ENCODE measurements at places on chromosomes 1 and 21. TPM values are rescaled to one million over a fixed set of nuclear protein-coding genes. Genes with fewer than 3 reads are reported as not detected.
A peak's percentile ranks its signal among the peaks of the same experiment; 100 is the strongest.

GRCh38 chr1:204563307-204563706 lies 47.1 kb downstream of the MDM4 start:
- DNase-seq: no peak

DNA sequence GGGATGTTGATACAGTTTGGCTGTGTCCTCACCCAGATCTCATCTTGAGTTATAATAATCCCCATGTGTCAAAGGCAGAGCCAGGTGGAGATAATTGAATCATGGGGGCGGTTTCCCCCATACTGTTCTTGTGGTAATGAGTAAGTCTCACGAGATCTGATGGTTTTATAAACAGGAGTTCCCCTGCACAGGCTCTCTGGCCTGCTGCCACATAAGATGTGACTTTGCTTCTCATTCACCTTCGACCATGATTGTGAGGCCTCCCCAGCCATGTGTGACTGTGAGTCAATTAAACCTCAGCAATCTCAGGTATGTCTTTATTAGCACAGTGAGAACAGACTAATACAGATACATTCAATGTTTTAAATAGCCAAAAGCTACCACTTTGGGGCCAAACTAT lies 41.1 kb downstream of the SLC35F3 start:
- no peak for DNase-seq

DNA sequence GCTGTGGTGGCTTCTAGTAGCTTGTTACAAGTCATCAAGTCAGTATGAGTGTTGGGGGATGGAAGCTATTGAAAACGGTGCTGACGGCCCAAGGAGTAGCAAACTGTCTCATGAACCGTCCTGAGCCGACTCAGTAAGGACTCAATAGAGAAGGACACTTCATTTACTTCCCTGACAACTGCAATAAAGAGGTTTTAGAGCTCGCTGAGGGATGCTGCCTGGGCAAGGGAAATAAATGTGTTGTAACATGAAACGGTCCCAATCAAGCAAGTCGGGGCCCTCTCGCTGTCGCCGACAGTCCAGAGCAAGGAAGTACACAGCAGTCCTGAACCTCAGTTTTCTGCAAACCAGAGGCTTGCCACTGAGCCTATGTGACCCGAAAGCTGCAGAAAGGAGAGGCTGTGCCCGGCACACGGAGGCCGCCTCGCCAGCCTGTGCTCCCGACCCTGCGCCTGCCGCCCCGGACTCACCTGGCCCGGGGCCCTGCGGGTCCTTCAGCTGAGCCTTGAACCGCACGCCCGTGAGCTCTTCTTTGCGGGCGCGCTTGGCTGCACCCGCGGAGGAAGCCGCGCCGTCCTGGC lies 423 bp downstream of the URB1 start:
- DNase-seq: no peak

GRCh38 chr1:203763505-203763904 lies 1.5 kb upstream of the LAX1 start:
- no peak for DNase-seq

The TMIGD3 gene
- 9.5 TPM for total RNA-seq

- DNase-seq: no peak
Observed at GRCh38 chr21:34132926-34133325, 59.5 kb downstream of the MRPS6 start.

DNA sequence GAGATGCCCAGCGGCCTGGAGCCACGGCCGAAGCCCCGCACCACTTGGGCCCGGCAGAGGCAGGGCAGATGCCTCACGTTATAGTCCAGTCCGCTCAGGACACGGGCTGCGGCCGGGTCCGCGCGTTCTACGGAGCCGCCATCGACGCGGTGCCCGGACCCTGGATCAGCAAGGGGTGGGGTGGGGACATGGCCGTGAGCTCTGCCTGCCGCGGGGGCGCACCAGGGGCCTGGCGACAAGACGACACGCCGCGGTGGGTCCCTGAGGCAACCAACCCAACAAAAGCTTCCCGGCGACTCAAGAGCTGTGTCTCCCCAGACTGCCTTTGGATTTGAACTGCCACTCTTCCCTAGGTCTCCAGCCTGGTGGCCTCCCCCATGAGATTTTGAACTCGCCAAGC lies 211.4 kb upstream of the GREM2 start:
- no peak for DNase-seq

DNA sequence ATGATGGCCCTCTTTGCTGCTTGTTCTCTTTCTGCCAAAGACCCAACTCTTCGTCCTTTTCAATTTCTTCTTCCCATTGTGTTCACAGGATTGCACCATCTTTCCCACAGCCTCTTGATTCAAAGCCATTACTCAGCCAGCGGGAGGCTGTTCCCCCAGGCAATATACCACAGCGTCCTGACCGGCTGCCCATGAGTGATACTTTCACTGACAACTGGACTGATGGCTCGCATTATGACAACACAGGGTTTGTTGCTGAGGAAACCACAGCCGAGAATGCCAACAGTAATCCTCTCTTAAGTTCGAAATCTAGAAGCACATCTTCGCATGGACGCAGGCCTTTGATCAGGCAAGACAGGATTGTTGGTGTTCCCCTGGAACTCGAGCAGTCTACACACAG lies 167.4 kb downstream of the LRRC40 start:
- no peak for DNase-seq

GRCh38 chr1:18710002-18710401 lies 79.4 kb downstream of the PAX7 start:
- DNase-seq: no peak

DNA sequence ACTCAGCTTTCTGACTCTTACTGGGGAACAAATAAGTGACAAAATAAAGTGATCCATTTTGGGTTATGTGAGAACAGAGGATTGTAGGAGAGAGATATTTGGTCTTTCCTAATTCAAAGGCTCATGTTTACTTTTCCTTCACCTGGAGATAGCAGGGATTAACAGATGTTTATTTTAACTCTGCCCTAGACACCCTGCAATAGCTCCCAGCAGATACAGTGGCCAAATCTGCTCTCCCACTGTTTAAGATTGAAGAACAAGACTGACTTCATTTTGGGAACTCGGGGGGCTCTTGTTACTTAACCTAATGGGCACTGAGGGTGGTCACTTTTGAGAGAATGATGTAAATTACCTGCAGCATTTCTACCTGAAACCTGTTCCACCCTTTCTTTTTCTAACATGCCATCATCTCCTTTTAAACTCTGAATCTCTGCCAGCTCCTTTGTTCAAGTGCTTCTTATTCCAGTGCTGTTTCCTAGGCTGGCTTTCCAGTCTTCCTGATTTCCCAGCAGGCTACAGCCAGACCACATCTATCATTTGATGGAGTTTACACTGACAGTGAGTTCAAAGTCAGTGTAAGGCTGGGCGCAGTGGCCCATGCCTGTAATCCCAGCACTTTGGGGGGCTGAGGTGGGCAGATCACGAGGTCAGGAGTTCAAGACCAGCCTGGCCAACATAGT lies 90.0 kb downstream of the SELENOF start:
- no peak for DNase-seq

DNA sequence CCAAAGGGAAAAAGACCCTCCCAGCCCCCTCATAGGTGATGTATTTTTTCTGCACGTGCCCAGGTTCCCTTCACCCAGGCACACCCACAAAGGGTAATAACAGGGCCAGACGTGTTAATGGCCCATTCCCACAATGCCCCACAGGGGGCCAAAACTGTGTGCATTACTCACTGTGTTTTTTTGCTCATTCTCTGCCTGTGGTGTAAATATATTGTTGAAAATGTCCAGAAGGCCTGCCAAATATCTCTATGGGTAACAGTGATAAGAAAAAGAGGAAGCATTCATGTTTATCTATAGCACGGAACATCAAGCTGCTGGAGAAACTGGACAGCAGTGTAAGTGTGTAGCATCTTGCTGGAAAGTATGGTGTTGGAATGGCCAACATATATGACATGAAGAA lies 21.9 kb downstream of the RHEX start:
- no peak for DNase-seq

DNA sequence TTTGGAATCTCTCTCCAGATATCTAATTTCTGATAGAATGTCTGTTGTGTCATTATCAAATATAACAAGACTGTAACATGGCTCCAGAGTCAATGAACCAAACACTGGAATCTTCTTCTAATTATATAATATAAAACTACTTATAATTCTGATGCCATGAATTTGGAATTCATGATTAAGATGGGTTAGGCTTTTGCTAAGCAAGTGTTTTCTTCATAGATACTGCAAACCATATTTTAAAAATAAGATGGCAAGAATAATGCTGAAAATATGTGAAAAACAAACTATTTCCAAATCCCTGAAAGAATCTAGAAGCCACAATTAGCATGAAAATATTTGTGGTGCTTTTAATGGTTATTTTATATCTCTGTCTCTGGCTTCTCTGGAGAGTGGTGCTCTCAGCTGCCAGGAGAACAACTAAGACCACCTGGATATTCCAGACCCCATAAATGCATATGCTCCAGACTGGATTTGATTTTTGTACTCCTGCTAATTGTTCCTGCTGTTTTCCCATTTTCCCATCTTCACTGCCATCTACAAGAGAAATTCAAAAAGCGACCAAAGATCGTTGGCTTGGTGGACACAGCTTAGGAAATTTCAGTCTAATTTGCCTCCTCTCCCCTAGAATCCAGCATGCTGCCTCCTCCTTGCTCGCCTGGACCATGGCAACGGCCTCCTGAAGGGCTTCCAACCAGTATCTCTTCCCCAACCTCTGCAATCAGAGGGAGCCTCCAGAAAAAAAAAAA lies 418.9 kb downstream of the SETD4 start:
- DNase-seq: no peak

DNA sequence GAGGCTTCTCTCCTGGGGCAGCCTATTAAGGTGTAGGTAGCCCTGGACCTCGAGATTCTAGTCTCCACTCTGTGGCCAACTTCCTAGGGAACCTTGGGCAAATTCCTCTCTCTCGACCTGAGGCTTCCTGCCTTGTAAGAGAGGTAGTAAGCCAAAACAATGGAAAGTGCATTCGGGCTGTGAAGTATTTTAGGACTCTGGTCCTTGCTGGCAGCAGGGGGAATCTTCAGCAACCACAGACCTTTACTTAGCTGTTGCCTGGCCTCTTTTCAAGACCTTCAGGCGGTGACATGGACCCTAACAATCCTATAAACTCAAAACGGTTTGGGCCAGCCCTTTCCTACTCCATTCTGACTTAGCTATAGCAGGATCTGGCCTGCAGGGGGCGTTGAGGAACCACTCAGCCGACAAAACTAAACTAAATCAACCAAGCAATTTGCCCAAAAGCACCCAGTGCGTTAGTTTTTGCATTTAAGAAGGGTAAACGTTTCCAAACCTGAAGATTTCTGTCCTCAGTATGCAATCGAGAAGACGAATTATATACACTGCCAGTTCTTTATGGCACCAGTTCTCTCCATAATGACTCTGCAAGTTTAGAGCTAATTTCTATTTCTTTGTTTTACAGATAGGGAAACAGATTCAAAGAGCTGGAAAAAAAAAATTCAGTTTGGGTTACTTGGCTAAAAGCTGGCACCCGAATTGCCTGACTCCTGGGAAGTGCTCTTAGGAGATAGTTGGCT lies 10.9 kb upstream of the SESN2 start:
- peak; percentile 85 for DNase-seq

DNA sequence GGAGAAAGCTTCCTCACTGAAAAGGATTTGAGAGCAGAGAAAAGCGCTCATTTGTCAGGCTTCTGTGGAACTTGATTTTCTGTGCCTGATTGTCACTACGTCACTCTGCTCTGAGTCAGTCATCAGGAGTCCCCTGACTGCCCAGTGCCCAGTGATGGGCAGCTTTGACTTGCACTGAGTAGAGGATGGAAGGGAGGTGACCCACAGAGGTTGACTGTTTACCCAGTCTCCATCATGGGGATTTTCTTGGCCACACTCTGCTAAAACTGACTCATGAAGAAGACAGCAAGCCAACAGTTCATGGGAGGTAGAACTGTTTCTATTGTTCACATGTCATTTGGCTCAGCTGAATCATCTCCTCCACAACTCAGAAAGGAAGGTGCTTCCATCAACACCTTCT lies 82.1 kb upstream of the DUSP10 start:
- DNase-seq: no peak

GRCh38 chr1:170660281-170660713 lies 3.6 kb upstream of the PRRX1 start:
- DNase-seq: no peak

DNA sequence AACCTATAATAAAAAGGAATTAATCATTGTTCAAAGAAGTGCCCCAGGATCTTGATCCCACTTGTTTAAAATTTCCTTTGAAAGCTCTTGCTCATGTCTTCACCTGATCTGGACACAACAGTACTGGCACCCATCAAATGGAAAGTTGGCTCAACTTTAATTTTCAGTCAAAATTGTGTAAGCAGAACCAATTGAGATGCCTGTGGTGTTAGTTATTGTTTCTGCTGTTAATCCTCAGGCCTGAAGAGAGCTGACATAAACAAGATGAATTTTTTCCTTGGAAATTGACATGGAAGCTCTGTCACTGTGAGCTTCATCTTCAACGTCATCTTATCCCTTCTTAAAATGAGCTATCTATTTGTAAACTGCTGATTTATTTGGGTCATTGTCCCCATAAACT lies 88.3 kb upstream of the TNFSF4 start:
- DNase-seq: no peak

DNA sequence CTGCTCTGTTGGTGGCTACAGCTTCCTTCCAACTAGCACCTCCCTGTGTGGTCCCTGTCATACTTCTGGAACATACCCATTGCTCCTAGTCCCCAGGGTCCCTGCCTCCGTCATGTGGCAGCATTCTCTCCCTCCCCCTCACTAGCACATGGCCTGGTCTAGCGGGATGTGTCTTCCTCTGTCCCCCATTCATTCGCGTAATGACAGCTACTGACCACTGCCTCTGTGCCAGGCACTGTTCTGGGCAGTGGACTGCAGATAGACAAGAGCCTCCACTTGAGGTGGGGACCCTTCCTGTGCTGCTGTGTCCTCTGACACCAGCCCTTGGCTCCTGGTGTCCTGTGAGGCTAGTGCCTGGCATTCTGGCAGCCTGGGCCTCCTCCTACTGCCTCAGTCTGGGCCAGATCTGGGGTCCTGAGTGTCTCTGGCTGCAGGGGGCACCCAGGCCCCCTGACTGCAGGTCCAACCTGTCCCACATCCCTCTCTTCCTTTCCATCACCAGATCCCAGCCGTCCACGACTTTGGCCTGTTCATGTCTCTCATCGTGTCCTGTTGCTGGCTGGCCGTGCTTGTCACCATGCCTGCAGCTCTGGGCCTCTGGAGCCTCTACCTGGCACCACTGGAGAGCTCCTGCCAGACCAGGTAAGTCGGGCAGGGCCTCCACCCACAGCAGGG lies 38.1 kb downstream of the DISP3 start:
- no peak for DNase-seq

The KRTAP13-2 gene
- not detected for total RNA-seq

Measured in right cardiac atrium (tissue), 5 donors.